Activated naive CD8-positive, alpha-beta T cell treated with anti-CD3 and anti-CD28 coated beads, Interleukin-2, amount 50 U/mL, for 16 hours (primary cell): ENCODE measurements at places on chromosomes 2 and 18.

- DNase-seq = no peak
These were observed 280.3 kb upstream of the ZSWIM2 start for GRCh38 chr2:187129306-187129705.

- no peak for DNase-seq
These were observed 111.1 kb upstream of the MYCN start for GRCh38 chr2:15829091-15829801.

DNA sequence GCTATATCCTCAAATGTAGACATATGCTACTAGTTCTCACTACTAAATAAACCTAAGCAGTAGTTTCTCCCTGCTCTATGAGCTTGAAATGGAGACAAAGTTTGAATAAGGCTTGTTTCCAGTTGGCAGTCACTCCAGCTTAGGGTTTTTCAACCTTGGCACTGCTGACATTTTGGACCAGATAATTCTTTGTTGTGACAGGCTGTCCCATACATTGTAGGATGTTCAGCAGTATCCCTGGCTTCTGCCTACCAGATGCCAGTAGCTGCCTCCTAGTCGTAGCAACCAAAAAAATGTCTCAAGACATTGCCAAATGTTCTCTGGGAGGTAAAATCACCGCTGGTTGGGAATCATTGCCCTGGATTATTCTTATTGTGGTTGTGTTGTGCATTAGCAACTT, 182.7 kb upstream of the PARD3B start:
- DNase-seq = no peak

DNA sequence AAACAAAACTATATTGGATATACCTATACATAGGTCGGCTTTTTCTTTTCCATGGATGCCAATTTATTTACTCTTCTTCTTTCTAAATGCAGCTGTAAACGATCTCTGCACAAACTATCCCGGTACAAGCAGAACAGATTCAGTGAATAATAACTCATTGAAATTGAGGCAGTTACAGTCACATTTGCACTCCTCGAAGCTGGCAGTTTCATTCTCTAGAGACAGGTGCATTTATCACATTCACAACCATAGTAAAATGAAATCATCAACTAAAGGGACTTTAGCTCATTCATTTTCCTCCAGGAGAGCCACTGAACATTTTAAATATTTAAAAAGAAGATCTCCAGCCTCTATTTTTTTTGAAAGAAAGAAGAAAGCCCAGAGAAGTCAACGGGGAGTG, 551.7 kb downstream of the LRP1B start:
- no peak for DNase-seq

DNA sequence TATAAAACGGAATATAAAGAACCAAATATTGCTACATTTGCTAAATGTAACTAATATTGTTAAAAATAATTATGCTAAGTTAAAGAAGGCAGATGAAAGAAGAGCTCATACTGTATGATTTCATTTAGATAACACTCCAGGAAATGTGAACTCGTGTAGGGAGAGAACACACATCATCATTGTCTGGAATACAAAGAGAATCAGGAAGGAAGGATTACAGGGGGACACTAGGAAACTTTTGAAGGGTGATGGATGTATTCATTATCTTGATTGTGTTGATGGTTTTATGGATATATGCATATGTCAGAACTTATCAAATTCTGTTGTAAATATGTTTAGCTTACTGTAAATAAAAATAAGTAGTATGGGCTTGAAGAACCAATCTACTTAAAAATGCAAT, 104.1 kb upstream of the TRIB2 start:
- DNase-seq = no peak

DNA sequence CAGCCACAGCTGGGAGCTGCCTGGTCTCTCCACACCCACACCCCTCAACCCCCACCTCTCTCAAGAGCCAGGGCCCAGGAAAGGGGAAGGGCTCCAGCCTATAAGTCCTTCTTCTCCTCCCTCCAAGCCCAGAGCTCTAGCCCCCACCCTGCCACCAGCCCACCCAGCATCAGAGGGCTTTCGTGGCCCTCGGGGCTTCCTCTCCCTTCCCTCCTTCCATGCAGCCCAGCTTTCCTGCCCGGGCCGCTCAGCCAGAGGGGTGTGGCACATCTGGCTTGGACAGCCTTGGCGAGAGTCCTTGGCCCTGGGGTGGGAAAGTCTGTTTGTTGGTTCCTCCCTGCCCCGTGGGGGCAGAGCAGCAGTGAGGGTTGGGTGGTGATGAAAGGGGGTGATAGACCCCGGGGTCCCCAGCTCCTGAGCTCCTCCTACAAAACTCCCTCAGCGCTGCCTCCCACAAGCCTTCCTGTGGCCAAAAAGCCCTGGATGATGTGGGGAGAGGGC, 7.0 kb downstream of the TNS1 start:
- DNase-seq = no peak

GRCh38 chr18:66511289-66511688, 92.6 kb downstream of the CDH19 start:
- no peak for DNase-seq

- DNase-seq = no peak
These were observed 5.4 kb upstream of the PUM2 start for GRCh38 chr2:20356042-20356441.

DNA sequence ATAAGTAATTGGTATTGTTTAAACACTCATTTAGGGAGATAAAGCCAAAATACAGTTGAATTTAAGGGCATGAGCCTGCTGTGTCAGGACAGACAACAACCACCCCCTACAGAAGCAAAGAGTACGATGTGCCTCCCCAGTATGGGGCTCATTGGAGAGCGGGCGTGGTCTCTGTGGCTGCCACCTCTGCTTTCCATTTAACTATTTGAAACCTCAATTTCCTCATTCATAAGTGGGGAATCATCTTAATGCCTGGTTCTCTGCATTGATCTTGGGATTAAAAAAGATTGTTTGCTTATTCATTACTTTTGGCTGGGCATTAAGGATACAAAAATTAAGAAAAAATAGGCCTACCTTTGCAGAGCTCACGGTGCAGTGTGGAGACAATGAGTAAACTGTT, 21.4 kb downstream of the KCNS3 start:
- DNase-seq = no peak

DNA sequence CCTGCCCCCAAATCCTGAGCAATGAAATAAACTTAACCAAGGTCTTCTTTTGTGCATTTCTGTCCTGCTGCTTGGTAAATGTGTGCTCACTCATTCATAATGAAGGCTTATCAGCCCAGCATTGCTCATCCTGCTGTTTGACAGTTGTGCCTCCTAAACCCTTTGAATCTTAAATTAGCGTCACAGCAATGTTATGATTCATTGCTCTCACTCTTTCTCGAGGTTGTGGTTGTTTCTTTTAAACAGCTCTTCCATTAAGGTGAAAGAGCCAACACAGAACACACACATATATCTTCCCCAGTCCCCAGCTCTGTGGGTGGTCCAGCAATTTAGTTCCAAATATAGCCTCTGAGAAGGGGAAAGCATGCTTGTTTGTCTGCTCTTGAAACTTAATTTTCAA, 84.0 kb downstream of the EVA1A start:
- no peak for DNase-seq

DNA sequence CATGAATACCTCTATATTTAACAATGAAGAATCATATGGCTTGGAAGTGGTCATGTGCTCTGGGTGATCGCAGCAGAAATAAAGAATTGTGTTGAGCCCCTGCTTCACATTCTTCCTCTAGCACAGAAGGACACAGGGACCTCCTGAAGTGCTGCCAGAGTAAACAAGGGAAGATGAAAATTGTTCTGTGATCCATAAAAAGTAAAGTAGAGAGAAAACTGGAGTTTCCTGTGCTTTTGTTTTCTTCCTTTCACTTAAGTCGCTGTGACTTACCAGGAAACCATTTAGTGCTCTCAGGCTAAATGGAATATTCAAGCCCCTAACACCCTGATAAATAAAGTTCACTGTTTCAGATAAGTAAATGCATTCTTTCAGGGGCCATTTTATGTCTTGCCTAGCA, 1173.6 kb upstream of the CHAC2 start:
- no peak for DNase-seq

DNA sequence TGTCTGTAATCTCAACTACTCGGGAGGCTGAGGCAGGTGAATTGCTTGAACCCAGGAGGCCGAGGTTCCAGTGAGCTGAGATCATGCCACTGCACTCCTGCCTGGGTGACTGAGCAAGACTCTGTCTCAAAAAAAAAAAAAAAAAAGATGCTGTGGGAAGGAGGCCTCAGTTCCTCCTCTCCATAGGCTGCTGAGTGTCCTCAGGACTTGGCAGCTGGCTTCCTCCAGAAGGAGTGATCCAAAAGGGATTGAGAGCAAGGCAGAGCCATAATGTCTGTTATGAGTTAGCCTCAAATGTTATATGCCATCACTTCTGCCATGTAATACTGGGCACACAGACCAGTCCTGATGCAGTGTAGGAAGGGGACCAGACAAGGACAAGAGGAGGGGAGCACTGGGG, 6.6 kb upstream of the NPC1 start:
- no peak for DNase-seq

- no peak for DNase-seq
These were observed 93.5 kb downstream of the TFCP2L1 start for GRCh38 chr2:121191191-121192170.

GRCh38 chr2:119197529-119198239, 25.9 kb upstream of the STEAP3 start:
- no peak for DNase-seq

DNA sequence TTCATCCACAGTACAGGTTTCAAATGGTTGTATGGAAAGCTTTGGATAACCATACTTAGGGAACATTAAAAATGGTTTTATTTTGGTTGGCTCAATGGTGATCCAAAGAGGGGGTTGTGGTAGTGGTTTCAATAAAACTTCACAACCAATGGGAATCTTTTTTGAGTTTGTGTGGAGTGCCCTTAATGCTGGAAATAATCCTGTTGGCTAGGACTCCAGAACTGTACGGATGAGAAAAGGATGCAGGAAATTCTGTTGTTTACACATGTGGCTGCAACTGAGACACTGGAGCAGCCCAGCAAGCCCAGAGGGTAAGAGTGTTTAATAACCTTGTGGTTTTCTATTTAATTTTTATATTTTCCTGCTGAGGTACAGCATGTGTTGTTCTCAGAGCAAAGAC, at the start of gene CCDC102B:
Gene CCDC102B, plus strand, starts transcription at position 210 of the 400 bp plus-strand sequence. CDS start 38,684 bp downstream, outside the sequence.
- no peak for DNase-seq

GRCh38 chr2:39013871-39014270, 107.0 kb downstream of the SOS1 start:
- DNase-seq = no peak

- no peak for DNase-seq
These were observed 15.1 kb downstream of the ALLC start for GRCh38 chr2:3672861-3673678.

DNA sequence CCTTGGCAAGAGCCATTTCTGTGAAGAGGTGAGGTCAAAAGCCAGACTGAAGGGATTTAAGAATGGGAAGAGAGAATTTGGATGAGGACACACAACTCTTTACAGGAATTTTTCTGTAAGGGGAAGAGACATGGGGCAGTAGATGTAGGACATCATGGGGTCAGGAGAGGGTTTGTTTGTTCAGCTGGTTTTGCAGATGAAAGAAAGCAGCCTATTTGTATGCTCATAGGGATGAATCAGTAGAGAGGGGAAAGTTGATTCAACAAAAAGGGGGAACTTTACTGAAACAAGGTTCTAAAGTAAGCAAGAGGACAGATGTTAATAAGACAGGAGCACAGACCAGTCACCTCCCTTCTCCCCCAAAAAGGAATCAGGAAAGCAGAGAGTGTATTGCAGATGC, 11.2 kb downstream of the SCG2 start:
- DNase-seq = no peak

DNA sequence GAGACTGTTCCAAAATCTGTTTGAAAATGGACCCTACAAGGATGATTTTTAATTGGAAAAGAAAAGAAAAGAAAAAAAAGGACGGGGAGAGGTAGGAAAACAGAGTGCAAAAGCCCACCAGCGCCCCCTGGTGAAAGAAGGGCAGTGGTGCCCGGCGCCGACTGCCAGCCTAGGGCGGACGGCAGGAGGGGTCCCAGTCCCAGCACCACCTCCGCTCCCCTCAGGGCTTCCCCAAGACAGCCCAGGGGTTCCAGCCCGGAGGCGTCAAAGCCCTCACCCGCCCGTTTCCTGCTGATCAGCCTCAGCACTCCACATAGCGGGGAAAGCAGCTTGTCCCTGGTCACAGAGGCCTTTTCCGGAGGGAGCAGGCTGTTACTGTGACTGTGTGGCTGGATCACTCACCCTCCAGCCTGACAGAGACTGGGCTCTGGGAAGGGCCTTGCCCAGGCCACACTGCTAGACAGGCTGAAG, 213.9 kb downstream of the TFCP2L1 start:
- no peak for DNase-seq

GRCh38 chr2:46643951-46644350, 164.6 kb downstream of the TMEM247 start:
- DNase-seq = no peak

DNA sequence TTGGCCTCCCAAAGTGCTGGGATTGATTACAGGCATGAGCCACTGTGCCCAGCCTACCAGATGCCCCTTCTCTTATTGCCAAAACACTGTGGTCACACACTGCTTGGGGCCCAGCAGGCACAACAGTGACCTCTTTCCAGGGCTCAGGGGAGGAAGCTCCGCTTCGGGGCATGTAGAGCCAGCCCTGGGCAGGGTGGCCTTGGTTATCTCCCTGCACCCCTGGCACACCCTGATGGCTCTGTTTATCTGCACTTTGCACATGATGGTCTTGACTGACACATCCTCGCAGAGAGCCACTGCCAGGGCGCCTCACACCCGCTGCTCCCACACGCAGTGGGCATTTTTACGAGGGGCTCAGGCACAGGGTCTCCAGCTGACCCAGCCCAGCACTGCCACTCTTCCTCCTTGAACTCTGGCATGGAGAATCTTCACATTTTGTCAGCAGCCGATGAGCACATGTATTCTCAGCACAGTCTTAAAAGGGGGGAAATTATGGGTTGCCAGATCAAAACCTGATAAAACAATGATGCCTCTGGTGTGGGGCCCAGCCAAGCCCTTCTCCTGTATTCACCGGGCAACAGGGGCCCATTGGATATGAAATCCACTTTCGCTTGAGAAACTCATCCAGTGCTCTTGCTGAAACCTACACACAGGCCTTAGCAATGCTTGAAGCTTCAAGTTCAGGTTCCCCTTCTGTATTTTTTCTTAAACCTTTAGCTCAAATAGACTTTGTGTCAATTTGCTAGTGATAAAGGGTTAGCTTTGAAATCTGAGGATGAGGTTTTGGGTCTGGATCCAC, 5.9 kb downstream of the GYPC start:
- DNase-seq = no peak

GRCh38 chr2:5537180-5537688, 154.9 kb upstream of the SOX11 start:
- DNase-seq = no peak

DNA sequence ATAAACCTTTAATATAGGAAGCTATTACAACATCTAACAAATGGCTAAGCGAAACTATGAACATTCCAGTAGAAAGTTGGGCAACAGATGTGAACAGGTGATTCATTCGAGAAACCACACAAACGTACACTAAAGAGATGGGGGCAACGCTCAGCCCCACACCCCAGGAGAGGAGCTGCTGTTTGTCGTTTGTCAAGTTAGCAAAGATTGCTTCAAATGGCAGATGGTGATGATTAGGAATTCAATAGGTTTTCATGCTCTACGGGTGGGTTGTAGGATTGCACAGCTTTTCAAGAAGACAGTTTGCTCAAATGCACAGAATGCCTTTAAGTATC, 154.7 kb upstream of the HDAC4 start:
- no peak for DNase-seq

DNA sequence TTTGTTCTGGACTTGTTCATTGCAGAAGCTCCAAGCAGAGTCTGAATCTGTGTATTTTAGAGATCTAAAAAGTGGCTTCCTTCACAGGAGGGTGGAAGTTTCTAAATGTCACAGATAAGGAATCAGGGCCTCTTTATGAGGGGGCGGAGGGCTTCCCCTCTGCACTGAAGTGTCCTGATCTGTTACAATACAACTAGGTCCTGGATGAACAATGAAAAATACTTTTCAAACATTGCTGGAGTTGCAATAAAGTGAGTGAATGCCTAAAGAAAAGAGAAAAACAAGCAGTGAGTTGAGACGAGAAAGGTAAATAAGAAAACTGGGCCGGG, 179.3 kb upstream of the HDAC4 start:
- DNase-seq = no peak
